ENCODE measurements at places on chromosomes 13 and 19. TPM values are rescaled to one million over a fixed set of nuclear protein-coding genes. Genes with fewer than 3 reads are reported as not detected.

DNA sequence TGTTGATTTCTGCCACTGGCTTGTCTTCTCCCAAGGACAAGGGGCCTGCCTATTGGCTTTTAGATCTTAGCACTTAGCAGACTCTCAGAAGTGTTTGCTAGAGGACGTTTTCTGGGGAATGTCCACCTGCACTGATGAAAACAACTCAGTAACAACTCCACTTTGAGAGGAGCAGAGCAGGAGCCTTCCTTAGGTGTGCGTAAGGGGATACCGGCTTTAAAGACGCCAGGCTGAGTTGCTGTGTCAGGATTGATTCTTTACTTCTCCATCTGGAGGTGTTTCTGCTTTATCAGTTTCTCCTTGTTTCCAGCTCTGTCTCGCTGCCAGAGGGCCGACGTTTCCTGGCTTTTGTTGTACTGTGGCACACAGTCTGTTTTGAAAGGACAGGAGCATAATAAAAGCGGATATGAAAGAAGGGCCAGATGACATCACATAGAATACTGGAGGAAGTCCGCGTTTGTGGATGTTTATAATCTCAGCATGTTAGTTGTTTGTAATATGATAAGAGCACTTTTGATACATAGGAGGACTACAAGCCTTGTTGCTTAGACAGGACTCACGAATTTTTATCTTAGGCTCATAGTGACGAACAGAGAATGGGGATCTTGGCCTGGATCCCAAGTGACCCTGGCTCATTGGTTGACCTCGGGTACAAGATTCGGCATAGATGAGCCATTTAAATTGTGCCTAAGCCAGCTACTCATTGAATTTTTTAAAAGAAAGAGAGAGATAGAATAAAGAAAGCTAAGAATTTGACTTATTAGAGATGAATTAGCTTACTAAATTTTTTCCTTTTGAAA is 34.6 kb downstream of the COL4A2 start:
- no peak for DNase-seq

DNA sequence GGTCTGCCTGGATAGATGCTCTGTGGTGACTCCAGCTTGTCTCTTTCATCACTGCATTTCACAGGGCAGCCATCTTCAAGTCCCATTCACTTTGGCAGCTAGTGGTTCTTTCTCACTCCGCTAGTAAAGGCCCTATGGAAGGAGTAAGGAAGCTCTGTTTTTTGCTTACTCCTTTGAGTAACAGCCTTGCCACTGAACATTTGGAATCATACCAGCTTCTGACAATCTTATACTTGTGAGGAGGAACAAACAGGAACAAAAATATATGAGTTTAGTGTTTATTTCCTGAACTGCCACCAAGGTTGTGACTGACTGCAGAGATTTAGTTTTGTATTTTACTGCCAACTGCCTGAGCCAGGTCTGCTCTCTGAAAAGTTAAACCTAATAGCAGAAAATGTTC is 38.7 kb downstream of the KCTD4 start:
- no peak for DNase-seq

TSSK6 gene
- total RNA-seq: 1.7 TPM

DNA sequence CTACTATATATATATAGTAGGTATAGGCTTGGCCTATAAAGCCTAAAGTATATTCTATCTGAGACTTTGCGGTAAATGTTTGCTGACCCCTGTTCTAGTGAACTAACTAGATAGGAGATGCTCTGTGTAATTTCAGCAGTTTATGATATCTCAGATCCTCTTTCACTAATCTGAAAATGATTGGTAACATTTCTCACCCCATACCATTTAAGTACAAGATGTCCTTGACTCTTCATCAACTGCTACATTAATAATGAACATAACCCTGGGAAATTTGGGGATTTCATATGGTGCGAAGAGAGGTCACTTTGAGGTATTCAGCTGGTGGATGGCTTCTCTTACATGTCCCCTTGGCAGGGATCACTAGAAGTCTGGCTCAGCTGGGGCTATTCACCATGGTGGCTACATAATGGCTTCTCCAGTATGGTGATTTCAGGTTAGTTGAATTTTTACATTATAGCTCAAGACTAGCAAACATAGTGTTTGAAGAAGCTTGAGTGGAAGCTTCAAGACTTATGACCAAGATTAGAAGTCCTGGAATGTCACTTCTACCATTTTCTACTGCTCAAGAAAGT is 103.6 kb upstream of the MYCBP2 start:
- DNase-seq: no peak

ERICH4 gene
- not detected for total RNA-seq

GRCh38 chr19:17448131-17448967 is at the start of gene TMEM221:
Gene TMEM221, minus strand, starts transcription at chr19:17448668. Its CDS starts 206 bp downstream, at chr19:17448462.
- DNase-seq: peak; percentile 29

GRCh38 chr13:35598233-35598632 is 121.7 kb upstream of the MAB21L1 start:
- peak; percentile 42 for DNase-seq

DNA sequence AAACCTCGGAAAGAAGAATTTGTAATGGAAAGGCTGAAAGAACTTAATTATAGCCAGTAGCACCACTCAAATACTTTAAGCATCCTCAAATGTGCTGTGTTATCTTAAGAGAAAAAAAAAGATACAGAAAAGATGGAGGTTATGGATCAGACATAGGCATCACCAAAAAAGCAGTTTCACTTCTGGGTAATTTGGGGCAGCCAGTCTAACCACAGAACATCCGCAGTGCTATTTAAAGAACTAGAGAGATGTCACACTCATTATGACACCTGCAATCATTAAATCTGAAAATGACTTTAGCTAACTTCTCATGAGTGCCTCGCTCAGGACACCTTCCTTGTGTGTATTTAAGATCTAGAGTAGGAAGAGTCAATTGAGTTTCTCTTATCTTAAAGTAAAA is 211.8 kb downstream of the RBM26 start:
- DNase-seq: no peak

GRCh38 chr13:97003071-97003470 is 8.8 kb upstream of the OXGR1 start:
- no peak for DNase-seq

- DNase-seq: no peak
Observed at GRCh38 chr19:47404334-47405196, 14.8 kb downstream of the MEIS3 start.

DNA sequence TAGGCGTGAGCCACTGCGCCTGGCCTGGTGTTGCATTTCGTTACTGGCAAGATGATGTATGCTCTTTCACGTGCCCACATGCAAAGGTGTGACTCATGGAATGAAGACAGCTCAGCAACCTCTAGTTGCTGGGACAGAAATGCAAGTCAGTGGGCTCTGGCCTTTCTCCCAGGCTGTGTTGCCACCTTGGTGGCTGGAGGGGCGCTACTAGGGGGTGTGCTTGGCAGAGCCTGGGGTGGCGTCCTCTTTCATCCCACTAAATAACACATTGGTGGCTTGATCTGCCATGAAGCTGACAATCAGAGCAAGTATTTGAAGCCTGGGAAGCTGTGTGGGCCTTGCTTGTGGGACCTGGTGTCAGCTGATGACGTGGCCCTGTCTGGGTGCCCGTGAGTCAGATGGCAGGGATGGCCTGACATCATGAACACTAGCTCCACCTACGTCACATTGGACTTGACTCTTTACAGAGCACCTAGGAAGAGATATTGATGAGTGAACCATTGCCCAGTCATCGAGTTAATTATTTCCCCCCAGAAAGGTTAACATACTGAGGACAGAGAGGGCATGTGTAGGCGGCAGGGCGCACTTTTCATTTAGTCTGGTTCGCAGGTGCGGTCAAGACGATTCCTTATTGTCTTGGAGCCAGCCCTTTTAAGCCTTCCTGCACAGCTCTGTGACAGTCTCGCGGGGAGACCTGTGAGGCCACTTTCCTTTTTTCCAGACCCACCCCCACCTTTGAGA is 154.2 kb downstream of the TM9SF2 start:
- DNase-seq: no peak

- DNase-seq: no peak
Observed at GRCh38 chr19:47643281-47643680, 34.3 kb downstream of the BICRA start.

KLK7 gene
- not detected for total RNA-seq

FAM216B gene
- not detected for total RNA-seq

- DNase-seq: peak; percentile 32
Observed at GRCh38 chr13:59086147-59086546, 1077.6 kb downstream of the DIAPH3 start.

- no peak for DNase-seq
Observed at GRCh38 chr13:42039457-42039945, 8.9 kb upstream of the DGKH start.

DNA sequence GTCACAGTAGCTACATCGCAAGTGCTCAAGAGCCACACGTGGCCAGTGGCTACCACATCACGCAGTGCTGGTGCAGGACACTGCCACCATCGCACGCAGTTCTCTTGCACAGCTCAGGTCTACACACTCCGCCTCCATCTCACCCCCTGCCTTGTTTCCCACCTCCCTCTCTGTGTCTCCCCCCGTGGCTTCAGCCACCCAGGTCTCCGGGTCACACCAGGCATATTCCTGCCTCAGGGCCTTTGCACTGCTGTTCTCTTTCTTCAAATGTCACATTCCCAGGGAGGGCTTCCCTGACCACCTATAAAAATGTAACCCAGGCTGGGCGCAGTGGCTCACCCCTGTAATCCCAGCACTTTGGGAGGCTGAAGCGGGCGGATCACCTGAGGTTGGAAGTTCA is 10.6 kb downstream of the CCDC8 start:
- DNase-seq: no peak

ZNF497 gene
- 0.40 TPM for total RNA-seq

DNA sequence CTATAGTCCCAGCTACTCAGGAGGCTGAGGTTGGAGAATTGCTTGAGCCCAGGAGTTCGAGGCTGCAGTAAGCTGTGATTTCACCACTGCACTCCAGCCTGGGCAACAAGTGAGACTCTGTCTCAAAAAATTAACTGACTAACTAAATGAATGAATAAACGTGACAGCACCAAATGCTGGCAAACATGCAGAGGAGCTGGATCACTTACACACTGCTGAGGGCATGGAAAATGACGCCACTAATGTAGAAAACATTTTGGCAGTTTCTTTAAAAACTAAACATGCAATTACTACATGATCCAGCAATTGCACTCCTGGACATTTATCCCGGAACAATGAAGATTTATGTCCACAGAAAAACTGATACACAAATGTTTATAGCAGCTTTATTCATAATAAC is 31.3 kb upstream of the GTF3A start:
- no peak for DNase-seq

- peak; percentile 76 for DNase-seq
Observed at GRCh38 chr13:32019612-32020233, 11.9 kb upstream of the FRY start.

- no peak for DNase-seq
Observed at GRCh38 chr13:73782450-73783449, 351.5 kb downstream of the KLF12 start.

KLF1 gene
- 0.24 TPM for total RNA-seq

MYH14 gene
- total RNA-seq: 22.2 TPM

ZNF560 gene
- 0.69 TPM for total RNA-seq

GRCh38 chr19:29482855-29483640 is 42.7 kb upstream of the VSTM2B start:
- no peak for DNase-seq

DNA sequence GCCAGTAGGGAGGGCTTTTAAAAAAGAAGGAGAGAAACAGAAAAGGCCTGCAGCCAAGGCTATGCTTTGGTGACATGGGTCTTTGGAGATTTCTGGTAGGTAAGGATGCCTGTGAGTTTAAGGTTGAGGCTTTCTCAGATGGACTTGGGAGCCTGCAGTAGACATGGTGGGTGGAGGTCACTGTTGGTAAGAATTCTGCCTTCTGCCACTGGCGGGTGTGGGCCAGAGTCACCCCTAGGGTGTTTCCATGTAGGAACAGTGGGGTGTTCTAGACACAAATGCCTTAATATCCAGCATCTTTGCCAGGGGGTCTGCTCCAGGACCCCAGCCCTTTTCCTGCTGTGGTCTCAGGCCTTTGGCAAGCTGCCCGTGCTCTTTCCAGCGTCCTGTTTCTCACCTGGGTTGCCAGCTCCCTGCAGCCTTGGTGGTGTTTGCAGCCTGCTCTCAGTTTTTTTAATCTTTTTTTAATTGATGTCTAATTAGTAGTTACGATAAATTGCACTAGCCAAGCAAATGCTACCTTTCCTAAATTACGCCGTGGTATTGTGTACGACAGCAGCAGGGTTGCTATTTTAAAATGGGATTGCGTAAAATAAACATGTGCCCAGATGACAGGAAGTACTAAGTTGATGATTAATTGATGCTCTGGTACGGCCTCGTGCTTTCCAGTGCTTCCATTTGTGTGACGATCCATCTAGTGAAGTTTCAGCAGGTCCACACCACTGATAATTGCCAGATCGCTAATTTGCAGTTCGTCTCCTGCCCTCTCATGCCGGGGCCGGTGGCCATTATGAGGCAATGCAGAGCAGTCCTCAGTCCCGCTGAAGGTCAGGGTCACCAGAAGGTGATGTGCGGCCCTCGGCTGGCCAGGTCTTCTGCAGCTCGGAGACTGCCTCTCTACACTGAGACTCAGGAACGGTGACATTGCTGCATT is 35.3 kb upstream of the NPAS1 start:
- no peak for DNase-seq

NLRP9 gene
- total RNA-seq: not detected

GRCh38 chr13:111897178-111897845 is 169.6 kb upstream of the SOX1 start:
- no peak for DNase-seq

- DNase-seq: peak; percentile 42
Observed at GRCh38 chr13:30125422-30126073, 181.8 kb downstream of the KATNAL1 start.

EXOC3L2 gene
- total RNA-seq: not detected

KLC3 gene
- total RNA-seq: 1.3 TPM

CCDC8 gene
- total RNA-seq: not detected

GRCh38 chr13:30196025-30196424 is 111.3 kb downstream of the KATNAL1 start:
- no peak for DNase-seq

DNA sequence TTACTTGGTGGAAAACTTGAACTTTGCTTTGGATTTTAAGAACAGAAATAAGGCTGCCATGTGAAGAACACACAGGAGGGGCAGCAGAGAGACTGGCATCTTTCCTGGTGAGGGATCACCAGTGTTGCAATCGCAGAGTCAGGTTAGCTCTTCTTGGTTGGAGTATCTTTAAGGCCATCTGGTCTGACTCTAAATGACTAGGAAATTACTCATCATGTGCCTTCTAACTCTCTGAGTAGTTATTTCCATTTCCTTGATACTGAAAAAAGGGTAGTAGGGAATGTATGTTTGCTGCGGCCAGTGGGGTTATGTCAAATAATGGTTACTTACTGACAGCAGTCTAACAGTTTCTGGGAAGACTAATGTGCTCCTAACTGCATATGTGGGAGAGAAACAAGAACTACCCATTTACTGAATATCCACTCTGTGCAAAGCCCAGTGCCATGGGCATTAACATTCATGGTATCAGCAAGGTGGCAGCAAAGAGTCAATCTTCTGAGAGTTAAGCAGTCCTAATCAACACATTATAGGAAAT is 122.1 kb downstream of the COG6 start:
- DNase-seq: peak; percentile 71

DNA sequence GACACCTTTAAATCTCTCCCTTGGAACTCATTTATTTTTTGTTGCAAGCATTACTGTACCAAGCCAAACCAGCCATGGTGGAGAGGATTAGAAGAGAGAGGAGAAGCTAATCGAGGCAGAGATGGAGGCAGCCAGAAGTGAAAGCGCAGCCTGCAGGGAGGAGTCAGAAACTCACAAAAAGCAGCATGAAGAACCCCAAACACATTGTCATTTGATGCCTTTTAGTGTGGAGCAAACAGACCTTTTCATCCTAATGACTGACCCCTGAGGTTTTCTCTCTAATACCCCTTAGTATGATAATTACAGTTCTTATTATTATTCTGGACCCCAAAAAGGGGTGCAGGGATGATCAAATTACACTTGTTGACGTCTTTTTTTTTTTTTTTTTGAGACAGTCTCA is 62.5 kb downstream of the TNFRSF19 start:
- no peak for DNase-seq

- DNase-seq: peak; percentile 96
Observed at GRCh38 chr13:101875717-101876393, 423.4 kb downstream of the ITGBL1 start.

Measured in SK-MEL-5 (cell line).